Stimulated activated CD8-positive, alpha-beta memory T cell treated with anti-CD3 and anti-CD28 coated beads, Interleukin-7, amount 100 ng/mL, for 48 hours (primary cell): ENCODE measurements at places on chromosomes 12 and 14.

GRCh38 chr12:34021071-34021470 is 1.2 kb upstream of the ALG10 start:
- DNase-seq = no peak

GRCh38 chr14:59321626-59321949 is 133.1 kb downstream of the DAAM1 start:
- no peak for DNase-seq

GRCh38 chr12:80420075-80420474 is 24.0 kb upstream of the PTPRQ start:
- DNase-seq = no peak

DNA sequence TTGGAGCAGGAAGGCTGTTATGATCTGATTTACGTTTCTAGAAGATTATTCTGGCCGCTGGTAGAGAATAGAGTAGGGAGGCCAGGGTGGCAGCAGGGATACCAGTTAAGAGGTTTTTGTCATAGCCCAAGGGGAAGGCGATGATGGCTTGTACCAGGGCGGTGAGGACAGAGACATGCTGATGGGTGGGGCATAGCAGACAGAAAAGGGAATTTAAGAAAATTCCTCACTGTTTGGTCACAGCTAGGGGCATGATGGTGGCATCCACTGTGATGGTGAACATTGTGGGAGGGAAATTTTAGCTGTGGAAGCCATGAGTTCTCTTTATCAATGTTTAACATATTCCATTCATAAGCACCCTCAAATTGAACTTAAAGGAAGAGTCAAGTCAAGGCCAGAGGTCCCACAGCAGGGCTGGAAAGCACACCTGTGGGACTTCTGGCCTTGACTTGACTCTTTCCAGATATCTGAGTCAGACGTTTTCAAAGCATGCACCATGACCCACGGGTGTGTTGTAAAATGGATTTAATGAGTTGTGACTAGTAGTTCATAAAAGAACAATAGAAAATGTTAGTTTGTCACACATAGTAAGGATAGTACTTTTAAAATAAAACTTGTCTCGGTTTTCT is 134.6 kb downstream of the CHST11 start:
- no peak for DNase-seq

GRCh38 chr12:15458008-15458407 is 135.7 kb downstream of the PTPRO start:
- DNase-seq = no peak

- DNase-seq = no peak
These were observed 97.2 kb upstream of the SLC24A4 start for GRCh38 chr14:92225731-92226130.

GRCh38 chr14:87573591-87573990 is 419.4 kb downstream of the GALC start:
- DNase-seq = no peak

DNA sequence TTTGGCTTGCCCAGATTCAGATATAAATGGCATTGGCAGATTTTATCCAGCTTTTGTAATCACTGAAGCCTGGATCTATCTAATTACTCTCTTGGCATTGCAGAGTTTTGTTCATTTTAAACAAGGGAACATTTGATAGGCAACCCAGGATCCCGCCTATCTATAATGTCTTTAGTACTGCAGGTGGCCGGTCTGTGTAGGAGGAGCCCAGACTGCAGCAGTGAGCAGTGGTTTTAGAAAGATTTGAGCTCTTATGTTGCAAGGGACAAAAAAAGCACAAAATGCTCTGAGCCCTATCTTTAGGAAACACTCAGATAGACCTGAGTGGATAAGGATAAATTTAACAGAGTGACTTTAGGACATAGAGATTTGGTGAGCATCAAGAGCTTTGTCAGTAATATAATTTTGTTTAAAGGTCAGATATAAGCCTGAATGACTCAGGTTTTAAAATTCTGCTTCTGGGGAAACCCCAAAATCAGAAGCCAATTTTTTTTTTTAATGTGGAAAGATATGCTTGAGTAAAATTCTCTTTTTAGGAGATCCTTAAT is 165.5 kb downstream of the SLC5A8 start:
- DNase-seq = no peak

GRCh38 chr14:22314183-22314820 is 274.7 kb downstream of the DAD1 start:
- DNase-seq = no peak

- no peak for DNase-seq
These were observed 95.4 kb downstream of the NKX2-1 start for GRCh38 chr14:36424478-36425102.

DNA sequence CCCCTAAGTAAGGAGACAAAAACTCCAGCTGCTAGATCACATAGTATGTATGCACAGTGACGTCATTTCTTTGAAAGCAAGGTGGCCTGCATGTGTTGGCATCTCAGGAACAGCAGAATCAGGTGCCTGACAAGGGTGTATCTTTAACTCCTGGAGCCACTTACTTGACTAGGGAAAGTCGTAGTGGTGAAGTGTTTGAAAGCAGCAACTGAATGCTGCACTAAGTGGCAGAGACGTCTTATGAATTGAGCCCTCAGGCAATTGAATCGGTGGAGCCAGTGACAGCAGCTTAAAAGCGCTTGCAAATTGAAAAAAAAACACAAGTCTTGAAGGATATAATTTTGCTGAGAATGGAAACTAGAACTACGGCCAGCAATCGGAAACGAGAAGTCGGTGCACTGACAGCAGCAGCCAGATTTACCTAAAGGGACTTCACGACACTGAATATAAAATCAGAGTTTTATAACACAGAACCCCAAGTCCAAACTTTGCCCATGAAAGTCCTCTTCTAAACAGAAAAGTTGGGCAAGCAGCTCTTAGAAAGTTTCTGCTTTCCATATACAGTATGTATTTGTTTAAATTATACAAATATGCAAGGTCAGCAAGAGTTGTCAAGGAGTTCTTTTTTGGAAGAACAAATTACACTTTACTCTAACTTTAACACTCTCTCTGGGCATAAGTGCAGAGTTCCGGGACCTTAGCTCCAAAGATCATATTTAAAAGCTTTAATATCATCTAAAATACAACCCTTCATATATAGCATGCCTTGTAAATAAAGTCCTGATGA is 1.1 kb downstream of the IGF1 start:
- no peak for DNase-seq

DNA sequence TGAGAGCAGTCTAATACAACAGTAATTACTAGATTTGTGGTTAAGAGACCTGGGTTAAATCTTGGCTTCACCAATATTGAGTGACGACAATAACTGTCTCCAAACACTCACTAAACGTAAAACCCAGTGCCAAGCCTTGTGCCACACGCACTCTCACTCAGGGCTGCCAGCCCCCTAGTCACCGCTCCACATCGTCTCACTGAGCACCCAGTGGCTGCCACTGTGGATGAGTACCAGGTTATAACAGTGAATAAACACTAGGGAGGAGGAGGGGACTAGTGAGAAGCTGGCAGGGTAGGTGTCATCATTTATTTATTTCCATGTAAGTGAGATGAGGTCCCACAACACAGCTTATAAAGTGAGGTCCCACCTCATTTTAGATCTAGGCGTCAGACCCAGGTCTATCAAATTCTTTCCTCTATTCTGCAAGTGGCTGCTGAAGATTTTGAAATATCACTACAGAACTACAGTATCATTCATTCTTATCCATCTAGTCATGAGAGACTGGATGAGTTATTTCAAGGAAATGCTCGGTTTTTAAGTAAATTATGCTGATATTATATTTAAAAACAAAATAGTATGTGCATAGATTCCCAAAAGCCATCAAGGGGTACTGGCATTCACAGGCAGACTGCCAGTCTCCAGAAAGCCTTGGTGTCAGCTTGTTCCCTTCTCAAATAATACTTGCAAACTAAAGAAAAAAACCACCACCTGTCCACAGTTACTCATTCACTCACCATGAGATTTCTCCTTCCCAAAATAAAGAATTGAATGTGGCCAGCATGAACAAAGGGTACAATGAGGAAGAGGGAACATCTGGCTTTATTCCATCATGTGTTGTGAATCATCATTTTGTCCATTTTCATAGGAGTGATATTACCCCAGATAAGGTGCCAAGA is 84.0 kb downstream of the PTPN21 start:
- no peak for DNase-seq

DNA sequence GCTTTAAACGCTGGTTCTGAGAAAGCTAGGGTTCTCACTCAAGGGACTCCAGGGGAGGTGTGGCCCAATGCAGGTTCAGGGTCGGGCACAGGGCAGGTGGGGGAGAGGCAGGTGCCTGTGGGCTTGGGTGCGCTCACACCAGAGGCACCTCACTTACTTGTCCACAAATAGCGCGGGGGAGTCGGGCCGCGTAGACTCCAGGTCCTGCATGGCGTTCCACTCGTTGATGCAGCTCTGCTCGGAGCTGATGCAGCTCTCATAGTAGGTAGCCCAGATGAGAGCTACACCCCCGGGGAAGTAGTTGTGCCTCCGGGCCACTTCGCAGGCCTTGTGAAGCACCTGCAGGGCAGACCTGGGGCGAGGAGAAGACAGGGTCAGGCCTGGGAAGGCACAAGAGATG is 49.9 kb downstream of the SSH1 start:
- no peak for DNase-seq

DNA sequence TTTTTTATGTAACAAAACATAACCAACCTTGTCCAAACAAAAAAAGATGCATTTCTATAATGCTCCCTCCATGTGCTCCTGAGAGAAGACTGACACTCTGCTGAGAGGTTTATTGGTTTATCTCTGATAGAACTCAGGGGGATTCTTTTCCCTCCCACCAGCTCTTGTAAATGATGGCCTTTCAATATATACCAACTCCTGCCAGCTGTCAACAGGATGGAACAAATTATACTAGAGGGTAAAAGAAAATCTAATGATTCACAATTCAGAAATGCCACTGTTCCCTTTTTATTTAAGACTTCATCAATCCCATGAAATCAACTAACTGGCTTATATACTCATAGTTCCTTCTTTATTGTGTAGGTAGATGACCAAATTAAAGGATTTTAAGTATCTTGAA is 25.4 kb downstream of the PSMC1 start:
- no peak for DNase-seq

GRCh38 chr12:70383484-70383883 is 17.4 kb downstream of the KCNMB4 start:
- no peak for DNase-seq

- DNase-seq = no peak
These were observed 8.9 kb downstream of the RSRC2 start for GRCh38 chr12:122517877-122518276.

DNA sequence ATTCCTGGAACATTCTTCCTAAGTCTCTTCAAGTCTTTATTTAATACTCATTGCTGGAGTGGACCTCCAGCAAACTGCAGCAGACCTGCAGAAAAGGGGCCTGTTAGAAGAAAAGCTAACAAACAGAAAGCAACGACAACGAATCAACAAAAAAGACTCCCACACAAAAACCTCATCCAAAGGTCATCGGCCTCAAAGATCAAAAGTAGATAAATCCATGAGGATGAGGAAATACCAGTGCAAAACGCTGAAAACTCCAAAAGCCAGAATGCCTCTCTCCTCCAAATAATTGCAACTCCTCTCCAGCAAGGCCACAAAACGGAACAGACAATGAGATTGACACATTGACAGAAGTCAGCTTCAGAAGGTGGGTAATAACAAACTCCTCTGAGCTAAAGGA is 472.2 kb downstream of the C12orf50 start:
- DNase-seq = no peak

DNA sequence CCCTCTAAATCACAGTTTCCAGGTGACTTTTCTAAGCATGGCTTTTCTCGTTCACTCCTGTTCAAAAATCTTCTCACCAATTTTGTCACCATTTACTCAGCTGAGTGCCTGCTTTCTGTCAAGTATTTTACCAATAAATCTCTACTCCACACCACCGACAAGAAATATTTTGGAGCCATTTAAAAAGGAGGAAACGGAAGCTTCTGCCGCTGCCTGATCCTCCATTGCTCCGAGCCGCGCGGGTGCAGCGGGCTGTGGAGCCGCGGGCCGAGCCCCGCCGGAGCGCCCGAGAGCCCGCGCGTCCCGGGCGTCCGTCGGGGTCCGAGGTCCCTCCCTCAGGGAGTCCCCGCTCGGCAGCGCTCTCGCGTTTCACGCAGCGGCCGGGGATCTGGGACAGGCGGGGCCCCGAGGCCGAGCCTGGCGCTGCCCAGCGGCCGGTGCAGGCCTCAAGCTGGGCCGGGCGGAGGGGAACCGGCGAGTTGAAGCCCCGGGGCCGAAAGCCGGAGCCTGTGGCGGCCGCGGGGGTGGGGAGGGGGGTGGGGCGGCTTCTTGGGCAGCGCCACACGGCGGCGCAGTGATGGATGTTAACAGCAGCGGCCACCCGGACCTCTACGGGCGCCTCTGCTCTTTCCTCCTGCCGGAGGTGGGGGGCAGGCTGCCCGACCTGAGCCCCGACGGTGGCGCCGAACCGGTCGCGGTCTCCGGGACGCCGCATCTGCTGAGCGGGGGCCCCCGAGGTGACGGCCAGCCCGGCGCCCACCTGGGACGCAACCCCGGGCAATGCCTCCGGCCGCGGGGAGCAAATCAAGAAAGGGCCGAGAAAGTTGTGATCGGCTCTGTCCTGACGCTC is 1.1 kb upstream of the HEBP1 start:
- DNase-seq = no peak

- no peak for DNase-seq
These were observed 2.5 kb downstream of the ANKRD52 start for GRCh38 chr12:56255671-56256070.

DNA sequence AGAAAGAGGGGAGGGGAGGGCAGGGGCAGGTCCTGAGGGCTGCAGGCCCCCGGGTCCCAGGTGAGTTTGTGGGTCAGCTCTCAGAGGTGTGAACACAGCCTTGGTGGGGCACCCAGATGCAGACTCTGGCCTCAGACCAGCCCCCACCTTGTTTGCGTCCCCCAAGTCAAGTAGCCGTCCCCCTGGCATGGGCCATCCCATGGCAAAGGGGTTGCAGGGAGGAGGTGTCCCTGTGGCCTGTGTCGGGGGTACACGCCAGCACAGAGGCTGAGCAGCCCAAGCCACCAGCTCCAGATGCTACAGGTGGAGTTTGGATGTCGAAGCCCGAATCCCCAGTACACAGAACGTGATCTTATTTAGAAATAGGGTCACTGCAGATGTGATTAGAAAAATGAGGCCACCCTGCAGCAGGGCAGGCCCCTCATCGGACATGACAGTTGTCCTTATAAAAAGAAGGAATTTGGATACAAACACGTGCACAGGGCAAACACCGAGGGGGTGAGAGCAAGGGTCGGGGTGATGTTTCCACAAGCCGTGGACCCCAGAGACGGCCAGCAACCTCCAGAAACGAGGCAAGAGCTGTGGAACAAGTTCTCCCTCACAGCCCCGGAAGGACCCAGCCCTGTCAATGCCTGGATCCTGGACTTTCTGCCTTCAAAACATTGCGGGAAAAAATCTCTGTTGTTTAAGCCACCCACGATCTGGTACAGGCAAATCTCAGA is 141.2 kb upstream of the C14orf180 start:
- no peak for DNase-seq

- peak; percentile 36 for DNase-seq
These were observed 120.7 kb downstream of the AACS start for GRCh38 chr12:125185740-125186470.
